EL (cell line): ENCODE measurements at places on chromosomes 6 and 20.

DNA sequence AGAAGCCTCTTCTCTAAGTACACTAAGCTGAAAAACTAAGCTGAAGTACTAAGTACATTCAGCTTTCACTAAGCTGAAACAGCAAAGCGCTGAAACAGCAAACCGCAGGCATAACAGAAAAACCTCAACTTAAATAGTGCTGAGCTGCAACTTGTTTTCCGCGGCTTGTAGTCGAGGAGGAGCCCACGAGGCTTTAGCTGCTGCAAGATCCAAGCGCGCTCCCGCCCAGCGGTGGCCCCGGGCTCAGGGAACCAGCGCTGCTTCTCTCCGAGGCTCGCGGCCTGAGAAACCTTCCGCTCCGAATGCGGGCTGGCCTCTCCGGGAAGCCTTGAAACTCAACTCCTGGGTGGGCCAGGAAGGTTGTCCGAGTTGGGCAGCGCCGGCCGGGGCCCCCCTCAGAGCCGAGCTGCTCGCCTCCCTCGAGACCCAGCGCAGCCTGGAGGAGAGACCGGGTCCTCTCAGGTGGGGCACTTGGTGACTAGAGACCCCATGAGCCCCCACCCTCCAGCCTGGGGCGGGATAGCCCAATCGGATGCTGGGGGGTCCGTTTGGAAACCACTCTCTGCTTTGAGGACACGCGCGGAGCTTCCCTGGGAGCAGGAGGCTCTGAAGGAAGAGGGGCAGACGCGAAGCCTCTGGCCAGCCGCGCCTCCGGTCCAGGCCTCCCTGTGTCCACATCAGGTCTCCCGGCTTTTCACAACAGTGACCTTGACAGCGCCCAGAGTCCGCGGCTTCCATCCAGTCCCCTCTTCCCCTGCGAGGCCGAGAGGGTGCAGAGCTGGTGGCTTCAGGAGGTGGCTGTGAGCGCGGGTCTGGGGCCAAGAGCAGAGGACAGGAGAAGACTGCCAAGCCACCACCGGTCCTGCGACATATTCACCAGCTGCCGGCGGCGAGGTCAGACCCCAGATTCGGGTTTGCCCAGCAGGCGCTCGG, 38.1 kb upstream of the HLA-E start:
- peak; percentile 57 for DNase-seq

GRCh38 chr20:54041336-54041735, 29.1 kb downstream of the BCAS1 start:
- DNase-seq = no peak

DNA sequence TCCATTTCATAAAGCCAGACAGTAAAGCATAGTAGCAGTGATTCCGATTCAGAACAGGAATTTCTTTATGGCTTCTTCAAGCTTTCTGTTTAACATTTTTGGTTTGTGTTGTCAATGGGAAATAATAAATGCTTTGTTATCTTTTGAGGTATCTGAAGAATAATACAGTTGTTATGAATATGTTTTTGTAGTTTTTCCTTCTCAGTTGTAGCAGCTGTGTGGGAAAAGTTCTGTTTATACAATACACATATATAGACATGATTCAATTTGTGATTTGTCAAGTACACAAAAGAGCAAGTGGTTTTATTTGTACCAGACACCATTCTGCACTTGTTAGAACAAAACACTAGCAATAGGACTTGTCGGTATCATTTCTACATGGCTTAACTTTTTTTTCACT, 96.6 kb downstream of the CDYL start:
- DNase-seq = no peak

GRCh38 chr20:14568225-14568624, 230.8 kb upstream of the FLRT3 start:
- DNase-seq = no peak

DNA sequence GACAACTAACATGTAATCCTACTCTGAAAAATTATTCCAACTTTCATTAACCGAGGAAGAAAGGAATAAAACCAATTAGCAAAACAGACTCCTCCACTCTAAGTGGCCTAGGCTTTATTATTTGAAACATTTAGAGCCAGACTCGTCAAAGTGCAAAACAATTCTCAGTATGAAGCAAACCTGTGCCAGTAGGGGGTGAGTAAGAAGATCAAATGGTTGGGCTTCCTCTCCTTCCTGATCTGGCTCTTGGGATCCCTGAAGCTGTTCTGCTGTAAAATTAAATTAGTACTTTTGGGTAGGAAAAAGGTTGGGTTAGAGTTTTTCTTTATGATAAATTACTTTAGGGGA, 177.6 kb upstream of the MAN1A1 start:
- no peak for DNase-seq

- DNase-seq = no peak
These were observed 98.3 kb downstream of the RAMACL start for GRCh38 chr6:166488076-166488685.

DNA sequence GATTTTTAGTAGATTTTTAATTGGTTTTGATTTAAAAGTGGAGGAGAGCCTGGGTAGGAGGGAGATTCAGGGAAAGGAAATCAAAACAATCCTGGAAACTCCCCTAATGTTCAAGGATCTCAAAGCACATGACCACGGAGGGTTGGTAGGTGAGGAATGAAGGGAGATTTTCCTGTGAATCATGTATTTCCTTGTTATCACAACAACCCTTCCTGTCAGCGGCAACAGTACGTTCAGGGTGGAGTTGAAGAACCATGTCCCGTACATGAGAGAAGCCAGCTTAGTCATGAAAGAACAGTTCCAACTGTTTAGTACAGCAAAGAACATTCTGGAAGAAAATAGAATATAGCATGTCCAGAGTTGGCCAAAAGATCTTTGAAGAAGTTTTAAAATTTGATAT, 79.4 kb upstream of the SCAF8 start:
- DNase-seq = peak; percentile 82

DNA sequence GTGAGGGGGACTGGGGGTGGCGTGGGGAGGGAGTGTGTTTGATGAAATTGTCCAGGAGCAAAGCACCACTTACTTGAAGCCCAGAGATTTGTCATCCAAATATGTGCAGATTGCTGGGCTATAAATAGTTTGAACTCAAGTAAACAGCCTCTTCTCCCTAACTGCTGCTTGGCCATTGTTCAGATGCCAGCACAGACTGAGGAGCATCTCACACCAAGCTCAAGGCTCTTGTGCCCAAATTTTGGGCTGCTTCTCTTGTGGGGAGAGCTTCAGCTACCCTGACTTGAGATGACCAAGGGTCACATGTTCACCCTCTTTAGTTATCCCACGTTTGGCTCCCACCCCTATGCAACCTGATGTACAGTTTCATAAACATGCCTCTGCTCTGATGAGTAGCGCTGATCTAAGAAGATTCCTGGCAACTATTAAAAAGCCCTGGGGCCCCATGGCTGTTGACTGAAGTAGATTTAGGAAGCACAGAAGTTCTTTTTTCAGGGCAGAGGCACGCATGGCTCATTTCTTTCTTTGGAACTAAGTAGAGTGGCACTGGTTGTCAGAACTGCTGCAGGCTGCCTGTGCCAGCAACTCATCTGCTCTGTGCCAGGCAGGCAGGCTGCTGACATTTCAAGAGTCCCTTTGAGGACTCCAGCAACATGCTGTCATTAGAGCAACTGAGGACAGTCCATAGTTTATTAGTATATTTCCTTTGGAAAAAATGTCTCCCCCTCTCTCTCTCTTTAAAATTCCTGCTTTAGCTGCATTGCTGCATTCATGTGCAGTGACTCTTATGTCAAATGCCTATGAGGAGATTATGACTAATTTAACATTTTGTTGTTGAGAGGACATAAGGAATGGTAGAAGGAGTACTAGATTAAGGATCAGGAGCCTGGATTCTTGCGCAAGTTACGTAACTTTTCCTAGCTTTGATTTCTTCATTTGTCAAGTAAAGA, 9.6 kb upstream of the PKIG start:
- DNase-seq = peak; percentile 93

DNA sequence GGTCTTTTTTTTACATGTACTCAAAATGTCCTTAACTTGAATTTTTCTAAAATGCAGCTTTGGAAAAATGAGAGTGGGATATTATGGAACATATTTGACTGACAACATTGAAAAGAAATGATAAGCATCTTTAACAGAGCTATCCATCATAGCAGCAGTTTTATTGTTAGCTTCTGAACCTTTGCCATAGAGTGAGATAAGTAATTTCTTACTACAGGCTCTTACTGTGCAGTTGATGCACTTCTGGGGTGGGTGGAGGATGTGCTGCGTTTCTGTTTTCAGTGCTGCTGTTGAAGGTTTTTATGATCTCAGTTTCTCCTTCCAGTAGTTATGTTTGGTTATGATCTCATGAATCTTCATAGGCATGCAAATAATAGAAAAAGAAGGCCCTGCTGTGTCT, 267.0 kb downstream of the TMEM242 start:
- DNase-seq = no peak

DNA sequence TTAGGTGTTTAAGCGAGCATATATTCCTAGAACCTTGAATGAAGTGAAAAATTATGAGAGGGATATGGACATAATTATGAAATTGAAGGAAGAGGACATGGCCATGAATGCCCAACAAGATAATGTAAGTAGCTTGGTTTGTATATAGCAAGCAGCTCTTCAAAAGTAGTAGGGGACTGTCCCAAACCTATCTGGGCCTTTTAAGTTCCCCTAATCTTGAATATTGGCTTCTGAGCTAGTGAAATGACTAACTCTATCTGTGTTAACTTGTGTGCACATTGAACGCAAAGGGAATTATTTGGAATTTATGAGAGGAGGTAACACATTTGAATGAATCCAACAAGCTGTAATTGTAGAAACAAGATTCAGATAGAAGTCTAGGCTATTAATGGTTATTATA, 21.7 kb downstream of the RIOK1 start:
- no peak for DNase-seq

DNA sequence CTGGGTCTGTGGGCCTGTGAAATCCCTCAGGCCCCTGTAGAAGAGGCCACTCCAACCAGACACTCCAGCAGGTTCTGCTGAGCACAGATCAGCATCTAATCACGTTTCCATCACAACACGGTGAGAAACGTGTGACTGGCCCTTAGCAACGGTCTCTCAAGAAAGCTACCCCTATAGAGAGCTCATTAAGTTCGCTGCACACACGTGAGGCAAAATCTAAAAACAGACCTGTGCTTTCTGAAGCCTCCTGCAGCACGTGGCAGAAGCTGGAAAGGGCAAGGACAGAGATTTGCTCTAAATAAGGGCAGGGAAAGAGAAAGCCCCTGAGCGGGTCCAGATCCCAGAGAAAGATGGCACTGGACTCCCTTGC, 56.5 kb downstream of the GPR6 start:
- DNase-seq = no peak

- no peak for DNase-seq
These were observed 129.5 kb upstream of the SUPT3H start for GRCh38 chr6:45507186-45507585.

GRCh38 chr6:149026530-149026942, 279.7 kb downstream of the UST start:
- DNase-seq = peak; percentile 94

DNA sequence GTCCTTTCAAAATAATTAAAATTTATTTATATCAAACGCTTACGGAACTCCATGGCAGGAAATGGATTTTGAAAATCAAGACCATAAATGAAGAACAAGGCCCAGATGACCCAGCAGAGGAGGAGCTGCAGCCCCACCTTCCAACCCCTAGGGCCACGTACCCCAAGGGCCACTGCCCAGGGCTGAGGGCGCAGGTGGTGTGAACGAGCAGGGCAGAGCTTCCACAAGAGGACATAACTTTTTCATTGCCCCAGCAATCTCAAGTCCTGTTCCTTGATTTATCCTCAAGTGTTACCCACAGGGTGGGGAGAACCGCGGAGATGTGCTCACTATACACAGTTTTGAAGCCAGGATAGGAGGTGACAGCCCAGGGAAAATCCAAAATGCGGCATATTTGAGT, 42.8 kb downstream of the PSMG4 start:
- no peak for DNase-seq

DNA sequence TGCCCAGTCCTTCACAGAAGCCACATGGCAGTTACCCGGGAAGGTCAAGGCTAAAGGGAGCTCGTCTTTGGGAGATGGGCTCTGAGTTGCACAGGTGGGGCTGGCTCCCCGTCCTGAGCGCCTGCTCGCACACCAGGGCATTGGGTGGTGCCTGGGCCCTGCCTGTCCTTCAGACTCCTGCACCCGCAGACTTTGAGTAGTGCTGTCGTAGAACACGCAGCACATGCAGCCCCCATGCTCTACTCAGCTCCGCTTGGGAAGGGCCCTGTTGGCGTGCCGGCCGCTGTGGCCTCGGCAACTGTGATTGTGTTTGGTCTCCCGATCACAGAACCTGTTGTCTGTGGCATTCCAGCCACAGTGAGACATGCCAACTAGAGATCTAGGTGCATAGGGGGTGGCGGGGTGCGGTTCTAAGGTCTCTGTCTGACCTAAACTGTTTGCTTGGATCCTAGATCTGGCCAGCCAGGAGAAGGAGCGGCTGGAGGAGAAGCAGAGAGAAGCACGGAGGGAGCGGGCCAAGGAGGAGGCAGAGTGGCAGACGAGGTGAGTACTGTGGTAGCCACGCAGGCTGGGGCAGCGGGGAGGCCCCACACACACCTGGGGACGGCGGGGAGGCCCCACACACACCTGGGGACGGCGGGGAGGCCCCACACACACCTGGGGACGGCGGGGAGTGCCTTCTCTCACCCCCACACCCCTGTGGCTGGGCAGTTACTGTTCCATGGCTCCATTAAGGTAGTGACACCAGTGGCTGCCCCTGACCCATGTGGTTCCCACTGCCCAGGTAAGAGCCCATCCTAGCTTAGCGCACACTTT, 11.3 kb upstream of the ADRM1 start:
- DNase-seq = no peak

- no peak for DNase-seq
These were observed 27.8 kb upstream of the GPR63 start for GRCh38 chr6:96865055-96865405.

GRCh38 chr6:53746442-53747103, 48.2 kb upstream of the LRRC1 start:
- DNase-seq = no peak

DNA sequence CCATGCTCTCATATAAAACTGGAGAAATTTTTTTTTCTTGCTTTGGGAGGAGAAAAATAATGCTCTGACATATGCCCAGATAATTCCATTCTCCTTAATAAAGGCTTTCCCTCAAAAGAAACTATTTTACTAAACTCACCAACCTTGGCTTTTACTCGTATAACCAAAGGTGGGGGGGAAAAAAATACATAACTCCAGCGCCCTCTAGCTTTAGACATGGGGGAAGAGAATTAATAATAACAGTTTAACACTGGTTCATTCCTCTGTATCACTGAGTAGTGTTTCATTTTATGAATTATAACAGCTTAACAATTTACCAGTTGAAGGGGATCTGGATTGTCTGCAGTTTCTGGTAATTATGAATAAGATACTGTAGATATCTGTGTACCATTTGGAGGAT, 1226.1 kb downstream of the GRIK2 start:
- DNase-seq = peak; percentile 11

- no peak for DNase-seq
These were observed 30.7 kb upstream of the ADIG start for GRCh38 chr20:38550274-38550673.

GRCh38 chr6:92667843-92668242, 751.5 kb downstream of the EPHA7 start:
- DNase-seq = no peak

- DNase-seq = peak; percentile 74
These were observed 346.5 kb upstream of the PLCB4 start for GRCh38 chr20:8722277-8722928.

GRCh38 chr20:47953471-47953870, 168.2 kb upstream of the SULF2 start:
- no peak for DNase-seq
